ENCODE measurements at places on chromosomes 7 and 10.

DNA sequence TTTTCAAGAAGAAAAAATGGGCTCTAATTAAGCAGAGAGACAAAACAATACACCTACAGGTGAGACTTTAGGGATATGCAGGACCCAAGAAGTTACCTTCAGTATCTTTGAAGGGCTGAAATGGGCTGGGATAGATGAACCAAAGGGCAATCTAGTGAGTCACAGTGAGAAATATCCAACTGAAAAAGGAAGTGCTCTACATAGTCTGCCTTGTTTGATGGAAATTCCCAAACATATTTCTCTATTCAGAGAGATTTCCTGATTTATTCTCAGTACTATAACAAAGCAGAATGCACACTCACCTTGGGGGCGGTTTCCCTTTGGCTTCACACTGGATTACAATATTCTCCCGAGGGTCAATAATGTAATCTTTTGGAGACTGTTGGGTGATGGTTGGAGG lies 104.1 kb upstream of the LAMB4 start:
- no peak for DNase-seq
- H3K4me1 ChIP-seq: no peaks in the 10 kb centered on the region
- H3K4me3 ChIP-seq: no peak overlapping the region
- peaks cover 5% of the 10 kb centered on the region for H3K27me3 ChIP-seq
- H3K36me3 ChIP-seq: no peaks in the 10 kb centered on the region

GRCh38 chr7:151705636-151706276 lies 171.2 kb downstream of the PRKAG2 start:
- no peak overlapping the region for H3K27ac ChIP-seq
- peaks cover 2% of the 10 kb centered on the region for H3K36me3 ChIP-seq
- H3K27me3 ChIP-seq: no peaks in the 10 kb centered on the region
- H3K4me1 ChIP-seq: peaks cover 18% of the 10 kb centered on the region

GRCh38 chr7:1567049-1567771 lies 2.6 kb downstream of the PSMG3 start:
- H3K4me3 ChIP-seq: no peak overlapping the region
- H3K36me3 ChIP-seq: peaks cover 7% of the 10 kb centered on the region
- DNase-seq: no peak
- H3K27me3 ChIP-seq: no peaks in the 10 kb centered on the region
- H3K4me1 ChIP-seq: peaks cover 15% of the 10 kb centered on the region
- H3K27ac ChIP-seq: no peak overlapping the region

DNA sequence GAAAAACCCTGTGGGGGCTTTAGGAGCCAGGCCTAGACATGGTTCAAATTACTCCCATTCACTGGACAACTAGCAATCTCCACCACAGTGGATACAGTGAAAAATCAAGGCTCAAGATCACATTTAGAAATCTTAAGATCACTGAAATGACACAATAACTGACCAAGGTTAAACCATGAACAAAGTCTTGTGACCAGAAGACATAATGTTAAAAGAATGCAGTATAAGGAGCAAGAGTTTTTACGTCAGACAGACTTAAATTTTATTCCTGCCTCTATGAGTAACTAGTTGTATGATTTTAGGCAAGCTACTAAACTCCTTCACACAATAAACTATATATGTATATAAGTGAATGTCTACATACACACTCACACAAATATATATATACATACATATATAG lies 68.5 kb downstream of the MICU1 start:
- DNase-seq: no peak
- H3K4me1 ChIP-seq: no peaks in the 10 kb centered on the region
- H3K27me3 ChIP-seq: no peaks in the 10 kb centered on the region

DNA sequence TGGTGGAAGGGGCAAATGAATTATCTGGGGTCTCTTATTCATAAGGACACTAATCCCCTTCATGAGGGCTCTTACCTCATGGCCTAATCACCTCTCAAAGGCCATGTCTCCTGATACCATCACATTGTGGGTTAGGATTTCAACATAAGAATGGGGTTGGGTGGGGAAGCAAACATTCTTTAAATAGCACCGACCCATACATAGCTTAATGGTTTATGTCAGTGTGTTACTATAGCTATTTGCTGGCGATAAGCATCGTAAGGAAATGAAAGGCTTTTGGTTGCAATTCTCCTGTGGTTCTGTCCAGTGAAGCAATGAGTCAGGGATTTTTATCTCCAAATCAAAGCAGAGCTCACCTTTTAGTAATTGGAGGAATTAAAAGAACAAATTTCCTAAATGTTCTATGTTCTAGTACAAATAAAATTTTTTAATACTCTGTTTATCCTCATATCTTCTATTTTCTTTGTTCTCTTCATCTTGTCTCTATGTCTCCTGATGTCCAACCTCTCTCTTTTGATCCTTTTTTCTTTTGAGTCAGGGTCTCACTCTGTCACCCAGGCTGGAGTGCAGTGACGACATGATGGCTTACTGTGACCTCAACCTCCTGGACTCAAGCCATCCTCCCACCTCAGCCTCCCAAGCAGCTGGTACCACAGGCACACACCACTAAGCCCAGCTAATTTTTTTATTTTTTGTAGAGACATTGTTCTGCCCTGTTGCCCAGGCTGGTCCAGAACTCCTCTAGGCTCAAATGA lies 57.0 kb upstream of the GLCCI1 start:
- no peak for DNase-seq
- H3K4me3 ChIP-seq: no peak overlapping the region
- peak overlapping the region; percentile 11 for H3K27ac ChIP-seq
- H3K4me1 ChIP-seq: peaks cover 4% of the 10 kb centered on the region
- H3K36me3 ChIP-seq: peaks cover 2% of the 10 kb centered on the region
- H3K27me3 ChIP-seq: no peaks in the 10 kb centered on the region

- peaks cover 2% of the 10 kb centered on the region for H3K36me3 ChIP-seq
- no peak overlapping the region for H3K27ac ChIP-seq
- H3K4me1 ChIP-seq: no peaks in the 10 kb centered on the region
- H3K4me3 ChIP-seq: no peak overlapping the region
- no peak for DNase-seq
- H3K27me3 ChIP-seq: peaks cover 33% of the 10 kb centered on the region
Measured at GRCh38 chr10:75696536-75696935, 265.1 kb downstream of the LRMDA start.

- DNase-seq: no peak
- no peaks in the 10 kb centered on the region for H3K36me3 ChIP-seq
- no peak overlapping the region for H3K4me3 ChIP-seq
- no peaks in the 10 kb centered on the region for H3K27me3 ChIP-seq
- no peaks in the 10 kb centered on the region for H3K4me1 ChIP-seq
Measured at GRCh38 chr10:58641708-58642107, 129.0 kb downstream of the BICC1 start.

DNA sequence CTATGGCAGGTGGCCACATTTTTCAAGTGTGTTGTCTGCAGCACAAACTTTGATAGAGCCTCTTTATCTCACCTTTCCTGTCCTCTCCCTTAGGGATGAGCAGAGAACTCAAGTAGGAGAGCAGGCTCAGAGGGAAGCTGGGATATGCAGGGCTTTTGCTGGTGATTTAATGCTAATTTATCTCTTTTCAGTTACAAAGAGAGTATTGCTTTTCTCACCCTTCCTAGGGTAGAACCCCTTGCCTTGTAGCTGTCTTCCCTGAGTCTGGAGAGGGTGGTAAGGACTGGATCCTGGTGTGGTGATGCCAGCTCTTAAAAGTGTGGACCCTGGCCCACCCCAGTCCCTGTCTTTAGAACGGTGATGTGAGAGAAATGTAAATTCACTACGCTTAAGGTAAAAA lies 1061.4 kb downstream of the TYW1 start:
- H3K4me3 ChIP-seq: no peak overlapping the region
- DNase-seq: no peak
- no peaks in the 10 kb centered on the region for H3K27me3 ChIP-seq

DNA sequence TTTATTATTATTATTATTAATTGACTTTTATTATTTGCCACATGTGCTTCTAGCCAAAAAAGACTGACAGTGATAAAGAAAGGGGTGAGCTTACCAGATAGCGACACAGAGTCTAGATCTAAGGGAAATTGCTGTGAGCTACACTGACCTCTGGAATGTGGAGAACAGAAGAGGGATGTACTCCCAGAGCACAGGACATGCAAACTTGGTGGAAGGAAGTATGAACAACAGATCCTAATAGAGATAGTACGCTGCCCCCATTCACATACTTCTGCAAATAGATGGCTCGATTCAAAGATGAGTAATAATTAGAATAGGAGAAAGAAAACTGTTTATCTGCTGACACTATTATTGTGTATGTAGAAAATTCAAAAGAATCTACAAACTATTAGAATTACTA lies 109.3 kb upstream of the HPS1 start:
- H3K27ac ChIP-seq: no peak overlapping the region
- no peak for DNase-seq
- no peaks in the 10 kb centered on the region for H3K4me1 ChIP-seq
- no peak overlapping the region for H3K4me3 ChIP-seq
- H3K27me3 ChIP-seq: peaks cover 24% of the 10 kb centered on the region

GRCh38 chr7:130838738-130839137 lies 104.7 kb upstream of the KLF14 start:
- peaks cover 7% of the 10 kb centered on the region for H3K4me1 ChIP-seq
- DNase-seq: no peak
- no peak overlapping the region for H3K27ac ChIP-seq
- H3K36me3 ChIP-seq: no peaks in the 10 kb centered on the region
- peaks cover 58% of the 10 kb centered on the region for H3K27me3 ChIP-seq

- DNase-seq: no peak
- no peaks in the 10 kb centered on the region for H3K27me3 ChIP-seq
- peaks cover 3% of the 10 kb centered on the region for H3K36me3 ChIP-seq
- peaks cover 19% of the 10 kb centered on the region for H3K4me1 ChIP-seq
- H3K27ac ChIP-seq: no peak overlapping the region
- H3K4me3 ChIP-seq: no peak overlapping the region
Measured at GRCh38 chr10:3825244-3825643, 40.2 kb upstream of the KLF6 start.

DNA sequence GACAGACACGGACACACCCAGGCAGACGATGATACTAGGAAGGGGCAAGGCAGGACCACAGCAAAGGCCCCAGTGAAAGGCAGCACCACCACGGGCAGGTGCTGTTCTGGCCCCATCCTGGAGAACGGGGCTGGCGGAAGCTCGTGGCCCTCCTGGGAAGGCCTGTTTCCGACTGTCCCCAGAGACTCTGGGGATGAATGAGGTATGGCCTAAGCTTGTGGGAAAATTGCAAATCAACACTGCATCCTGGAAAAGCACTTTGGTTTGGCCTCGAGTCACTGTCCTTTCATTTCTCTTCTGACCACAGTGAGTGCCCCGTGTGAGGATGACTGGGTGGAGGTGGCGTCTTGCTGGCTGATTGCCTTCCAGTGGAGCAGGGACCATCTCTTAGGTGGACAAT lies 81.6 kb upstream of the ANLN start:
- H3K27me3 ChIP-seq: peaks cover 9% of the 10 kb centered on the region
- no peak for DNase-seq
- H3K27ac ChIP-seq: no peak overlapping the region
- no peak overlapping the region for H3K4me3 ChIP-seq
- H3K36me3 ChIP-seq: no peaks in the 10 kb centered on the region

- no peak overlapping the region for H3K4me3 ChIP-seq
- no peaks in the 10 kb centered on the region for H3K36me3 ChIP-seq
- no peak overlapping the region for H3K27ac ChIP-seq
- H3K27me3 ChIP-seq: no peaks in the 10 kb centered on the region
- H3K4me1 ChIP-seq: no peaks in the 10 kb centered on the region
Measured at GRCh38 chr7:4132221-4132620, 549.9 kb upstream of the FOXK1 start.

GRCh38 chr10:6383096-6383812 lies 180.5 kb downstream of the PFKFB3 start:
- H3K4me1 ChIP-seq: no peaks in the 10 kb centered on the region
- no peaks in the 10 kb centered on the region for H3K27me3 ChIP-seq
- no peak overlapping the region for H3K27ac ChIP-seq

DNA sequence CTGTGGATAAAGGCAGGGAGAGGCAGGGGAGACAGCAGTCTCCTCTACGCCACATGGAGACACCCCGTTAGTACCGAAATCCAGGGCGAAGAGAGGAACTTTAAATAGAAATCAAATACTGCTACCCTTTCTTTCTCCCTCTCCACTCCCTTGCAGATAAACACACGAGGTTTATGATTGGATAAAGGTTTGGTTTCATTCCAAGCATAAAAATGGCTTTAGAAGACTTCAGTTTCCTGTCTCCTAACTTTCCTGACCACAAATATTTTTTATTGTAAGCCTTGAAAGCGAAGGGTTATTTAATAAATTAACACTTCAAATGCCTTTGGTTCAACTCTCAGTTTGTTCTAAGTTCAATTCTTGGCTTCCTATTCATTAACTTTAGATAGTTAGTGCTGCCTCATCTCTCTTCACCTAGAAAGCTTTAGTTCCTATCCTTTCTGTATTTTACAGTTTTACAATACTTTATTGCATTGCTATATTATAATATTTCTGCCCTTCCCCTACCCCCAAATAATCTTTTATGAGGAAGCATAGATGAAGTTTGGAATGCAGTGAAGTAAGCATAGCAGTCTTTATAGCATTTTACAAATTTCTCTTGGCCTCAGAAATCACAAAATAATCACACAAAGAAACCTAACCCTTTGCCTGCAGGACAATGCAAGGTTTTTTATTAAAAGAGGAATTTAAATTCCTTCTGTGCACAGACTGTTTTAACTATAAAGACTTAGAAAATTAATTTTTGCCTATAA lies 31.5 kb upstream of the ARID5B start:
- DNase-seq: no peak
- H3K27ac ChIP-seq: no peak overlapping the region
- no peak overlapping the region for H3K4me3 ChIP-seq
- no peaks in the 10 kb centered on the region for H3K4me1 ChIP-seq

DNA sequence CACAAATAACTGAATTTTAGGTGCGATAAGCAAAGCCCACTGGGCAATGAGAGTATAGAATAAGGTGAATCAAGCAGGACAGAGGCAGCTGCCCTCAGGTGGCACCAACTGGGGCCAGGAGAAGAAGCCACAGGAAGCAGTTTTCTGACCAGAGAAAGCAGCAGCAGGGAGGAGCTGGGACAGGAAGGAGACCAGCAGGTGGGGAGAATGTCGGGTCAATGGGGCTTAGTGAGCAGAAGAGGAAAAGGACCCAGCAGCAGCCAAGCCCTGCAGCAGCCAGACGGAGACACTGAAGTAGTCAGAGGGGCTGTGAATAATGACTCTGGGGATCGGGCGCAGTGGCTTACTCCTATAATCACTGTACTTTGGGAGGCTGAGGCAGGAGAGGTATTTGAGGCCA lies 209.6 kb upstream of the SH2B2 start:
- peaks cover 15% of the 10 kb centered on the region for H3K36me3 ChIP-seq
- H3K4me1 ChIP-seq: peaks cover 5% of the 10 kb centered on the region
- H3K27ac ChIP-seq: peak overlapping the region; percentile 72
- DNase-seq: no peak
- no peak overlapping the region for H3K4me3 ChIP-seq

Data from central memory CD8-positive, alpha-beta T cell (primary cell).